ENCODE measurements at places on chromosomes 1 and 21. TPM values are rescaled to one million over a fixed set of nuclear protein-coding genes. Genes with fewer than 3 reads are reported as not detected.

DNA sequence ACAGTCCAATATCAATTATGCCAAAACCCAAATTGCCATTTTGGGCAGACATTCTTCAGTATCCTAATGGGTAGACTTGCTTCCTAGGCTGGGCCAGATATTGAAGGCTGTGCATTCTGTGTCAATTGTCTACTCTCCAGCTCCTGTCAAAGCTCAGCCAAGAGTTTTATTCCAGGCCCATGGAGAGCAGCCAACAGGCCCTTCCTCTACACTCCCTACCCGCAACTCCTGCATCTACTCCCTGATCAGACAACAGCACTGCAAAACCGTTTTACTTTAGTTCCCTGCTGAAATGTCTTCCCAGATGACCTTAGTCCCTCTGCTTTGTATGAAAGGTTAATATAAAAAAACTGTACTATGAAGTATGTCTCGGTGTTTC is 6.6 kb upstream of the ADORA3 start:
- no peak for DNase-seq

DNA sequence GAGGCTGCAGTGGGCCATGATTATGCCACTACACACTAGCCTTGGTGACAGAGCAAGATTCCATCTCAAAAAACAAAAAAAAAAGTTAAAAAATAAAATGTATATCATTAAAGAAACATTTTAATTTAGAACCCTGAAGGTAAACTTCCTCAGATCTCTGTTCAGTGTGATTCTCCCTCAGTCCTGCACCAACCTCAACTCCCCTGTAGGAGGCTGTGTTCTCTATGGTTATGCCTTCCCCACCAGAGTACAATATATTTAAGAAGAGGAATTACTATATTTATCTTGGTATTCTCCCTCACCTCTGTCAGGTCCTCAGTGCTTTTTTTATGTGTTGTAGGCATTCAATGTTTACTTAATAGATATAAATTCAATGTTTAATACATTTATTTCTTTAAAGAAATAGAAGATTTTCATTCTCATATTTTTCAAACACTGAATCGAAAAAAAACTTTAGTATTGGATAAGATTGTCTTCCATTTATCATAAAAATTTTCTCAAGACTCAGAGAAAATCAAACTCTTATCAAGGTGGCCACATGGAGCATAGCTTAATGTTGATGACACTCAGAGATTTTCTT is 4.8 kb upstream of the LRRC8B start:
- no peak for DNase-seq

The PLA2G2F gene
- total RNA-seq, result not detected

DNA sequence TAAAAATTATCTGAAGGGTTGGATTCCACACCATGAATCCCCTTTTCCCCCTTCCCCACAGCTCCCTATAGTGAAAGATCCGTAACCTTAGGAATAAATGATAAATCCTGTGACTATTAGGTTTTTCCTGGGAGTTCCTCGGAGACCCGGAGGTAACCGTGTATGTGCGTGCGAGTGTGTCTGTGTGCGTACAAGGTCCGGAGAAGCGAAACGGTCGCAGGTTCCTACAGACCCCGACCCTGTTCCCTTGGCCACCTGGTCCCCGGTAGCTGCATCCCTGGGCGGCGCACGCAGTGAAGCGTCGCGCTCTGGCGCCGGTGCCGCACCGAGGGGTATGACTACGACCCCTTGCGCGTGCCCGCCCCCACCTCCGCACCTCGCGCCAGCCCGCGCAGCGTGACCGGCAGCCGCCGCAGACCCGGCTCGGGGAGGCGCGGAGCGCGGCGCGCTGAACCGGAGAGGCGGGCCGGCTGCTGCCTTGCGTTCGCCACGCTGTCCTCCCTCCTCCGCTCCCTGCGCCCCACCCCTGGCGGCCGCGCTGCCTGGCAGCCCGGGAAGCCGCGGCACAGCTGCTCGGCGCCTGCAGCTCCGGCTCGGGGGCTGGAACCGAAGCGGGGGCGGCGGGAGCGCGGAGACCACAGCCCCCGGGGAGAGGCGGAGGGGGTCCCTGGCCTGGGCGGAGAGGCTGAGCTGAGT is at the start of gene AK5:
TSS of gene AK5 (plus strand) at position 529 of the 696 bp plus-strand sequence. CDS start 295 bp downstream, outside the sequence.
- peak; percentile 66 for DNase-seq
